ENCODE measurements at places on chromosomes 6 and 20. TPM values are rescaled to one million over a fixed set of nuclear protein-coding genes. Genes with fewer than 3 reads are reported as not detected.

Gene CDSN
- not detected for total RNA-seq

Gene GLP1R
- total RNA-seq: not detected

Gene FOXS1
- 3.1 TPM for total RNA-seq

Gene RNF182
- total RNA-seq: under 0.01 TPM

Gene APCDD1L
- 4.2 TPM for total RNA-seq

Gene MRPL2
- total RNA-seq: 16.2 TPM

Gene C4B
- total RNA-seq: 18.3 TPM

Gene COL20A1
- 2.6 TPM for total RNA-seq

Gene ERVFRD-1
- total RNA-seq: not detected

Gene VSX1
- total RNA-seq: not detected

Gene POPDC3
- 52.2 TPM for total RNA-seq

Gene CCN6
- not detected for total RNA-seq

Gene CCM2L
- total RNA-seq: 4.7 TPM

Gene ANGPT4
- under 0.01 TPM for total RNA-seq

Gene SRC
- 7.8 TPM for total RNA-seq

Gene TFAP2C
- not detected for total RNA-seq

Gene FNDC1
- 71.0 TPM for total RNA-seq

Gene HMGA1
- 20.4 TPM for total RNA-seq

Gene SNX9
- 19.3 TPM for total RNA-seq

Gene HM13
- 30.8 TPM for total RNA-seq

Gene SSTR4
- total RNA-seq: not detected

Gene RRAGD
- 65.8 TPM for total RNA-seq

Gene ADGRB3
- total RNA-seq: 3.1 TPM

Gene FOXQ1
- not detected for total RNA-seq

Gene BFSP1
- total RNA-seq: 1.0 TPM

Gene CDH26
- total RNA-seq: 0.52 TPM

Gene SMOC2
- total RNA-seq: 26.6 TPM

Gene HTR1E
- not detected for total RNA-seq

Gene EEF1A1
- total RNA-seq: 25,587 TPM

Gene KCNK16
- not detected for total RNA-seq

Gene DYNLT2
- 0.52 TPM for total RNA-seq

Gene CST4
- total RNA-seq: not detected

Gene PSORS1C2
- total RNA-seq: not detected

Gene LY6G6F
- not detected for total RNA-seq

Gene ACSS1
- total RNA-seq: 8.9 TPM

Gene IYD
- total RNA-seq: not detected

Gene MEI4
- not detected for total RNA-seq

Gene PAK5
- total RNA-seq: under 0.01 TPM

Gene TFB1M
- total RNA-seq: 12.5 TPM

Gene C6orf163
- total RNA-seq: 4.2 TPM

Gene RING1
- 20.4 TPM for total RNA-seq

Gene PNLDC1
- total RNA-seq: not detected

Gene DEFB124
- total RNA-seq: not detected

Gene LTB
- 2.1 TPM for total RNA-seq

Gene SNAP25
- total RNA-seq: 4.2 TPM

Gene C20orf144
- total RNA-seq: not detected

Gene TNXB
- total RNA-seq: 130 TPM

Gene BTNL2
- not detected for total RNA-seq

Gene JAG1
- 60.5 TPM for total RNA-seq

Gene XKR7
- total RNA-seq: not detected

Gene PBOV1
- not detected for total RNA-seq

Gene SIGLEC1
- 2.1 TPM for total RNA-seq

Gene NANP
- total RNA-seq: 5.7 TPM

Gene MYB
- total RNA-seq: 0.52 TPM

Gene NQO2
- total RNA-seq: 5.7 TPM

Gene UNC5CL
- 2.1 TPM for total RNA-seq

Gene SLC44A4
- 0.52 TPM for total RNA-seq

Gene SEMG1
- total RNA-seq: not detected

Gene CST2
- not detected for total RNA-seq

Data from skeletal muscle tissue (tissue), 5 donors.